A172 (cell line): ENCODE measurements at places on chromosomes 16 and 17.

DNA sequence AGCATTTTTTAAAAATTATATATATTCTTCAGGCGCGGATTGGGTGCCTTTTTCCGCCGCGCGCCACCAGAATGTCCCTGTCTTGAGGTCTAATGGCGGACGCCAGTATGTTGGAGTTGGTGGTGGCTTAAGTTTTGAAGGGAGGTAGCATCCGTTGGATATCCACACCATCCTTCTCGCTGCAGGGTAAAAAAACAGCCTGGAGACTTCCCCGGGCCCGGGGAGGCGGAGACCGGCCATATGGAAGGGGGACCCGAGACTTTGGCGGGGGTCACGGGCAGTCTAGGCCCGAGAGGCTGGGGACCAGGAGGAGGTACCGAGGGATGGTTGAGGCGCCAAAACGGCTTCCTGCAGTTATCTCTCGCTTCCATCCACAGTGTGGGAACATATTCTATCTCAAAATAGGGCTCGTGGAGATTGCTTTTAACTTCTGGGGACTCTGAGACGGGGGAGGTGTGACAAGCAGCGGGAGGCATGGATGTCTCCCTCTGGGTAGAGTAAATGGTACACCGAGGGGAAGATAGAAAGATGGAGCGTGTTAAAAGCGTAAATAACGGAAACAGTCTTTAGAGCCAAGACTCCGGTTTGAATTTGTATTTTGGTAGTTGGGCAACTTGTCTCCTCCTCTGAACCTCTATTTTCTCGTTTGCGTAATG, at the start of gene SF3B3:
Gene SF3B3, plus strand, starts transcription at position 74 of the 656 bp plus-strand sequence. CDS start 2,841 bp downstream, outside the sequence.
- peak; percentile 71 for DNase-seq

DNA sequence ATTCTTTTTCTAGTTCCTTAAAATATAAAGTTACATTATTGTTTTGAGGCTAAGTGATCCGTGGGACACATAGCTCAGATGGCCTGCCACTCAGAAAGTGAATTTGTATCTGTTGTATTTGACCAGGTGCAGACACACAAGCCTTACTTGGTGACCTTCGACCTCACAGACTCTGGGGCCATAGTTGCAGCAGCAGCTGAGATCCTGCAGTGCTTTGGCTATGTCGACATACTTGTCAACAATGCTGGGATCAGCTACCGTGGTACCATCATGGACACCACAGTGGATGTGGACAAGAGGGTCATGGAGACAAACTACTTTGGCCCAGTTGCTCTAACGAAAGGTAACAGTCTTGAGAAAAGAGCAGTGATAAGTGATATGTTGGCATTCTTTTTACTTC, 30.5 kb downstream of the TMEM11 start:
- DNase-seq, result no peak

- DNase-seq, result no peak
Observed at GRCh38 chr17:38910325-38910724, 15.1 kb upstream of the LASP1NB start.

- DNase-seq, result no peak
Observed at GRCh38 chr17:50905460-50905803, 39.3 kb upstream of the TOB1 start.

DNA sequence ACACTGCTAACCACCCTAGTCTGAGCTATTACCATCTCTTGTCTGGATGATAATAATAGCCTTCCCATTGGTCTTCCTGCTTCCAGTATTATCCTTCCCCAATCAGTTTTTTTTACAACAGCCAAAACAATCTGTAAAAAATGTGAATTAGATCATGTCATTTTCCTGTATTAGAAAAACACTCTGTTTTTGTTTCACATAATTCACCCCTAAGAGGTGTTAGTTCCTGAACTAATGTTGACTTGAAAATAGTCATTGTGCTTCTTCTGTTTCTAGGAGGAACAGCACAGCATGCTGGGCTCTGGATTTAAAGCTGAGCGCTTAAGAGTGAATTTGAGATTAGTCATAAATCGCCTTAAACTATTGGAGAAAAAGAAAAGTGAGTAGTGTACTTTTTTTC, 20.0 kb downstream of the IST1 start:
- no peak for DNase-seq

DNA sequence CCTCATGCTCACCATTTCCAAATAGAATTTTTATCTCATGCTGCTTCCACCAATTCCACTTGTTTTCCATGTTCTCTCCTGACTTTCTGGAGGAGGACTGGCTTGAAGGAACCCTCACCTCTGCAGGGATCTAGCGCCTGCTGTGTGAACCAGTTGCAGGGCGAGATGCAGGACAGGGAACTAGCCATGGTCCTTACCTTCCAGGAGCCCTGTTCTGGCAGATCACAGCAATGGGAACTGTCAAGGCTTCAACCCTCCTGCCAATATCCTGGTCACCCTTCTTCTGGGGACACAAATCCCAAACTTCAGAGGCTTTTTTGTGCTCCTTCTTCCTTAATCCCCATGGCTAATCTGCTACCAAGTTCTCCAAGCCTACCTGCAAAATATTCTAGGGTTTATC, 60.4 kb upstream of the MMP2 start:
- DNase-seq, result peak; percentile 25

- DNase-seq, result peak; percentile 92
Observed at GRCh38 chr16:10949424-10949970, 5.1 kb downstream of the CLEC16A start.

DNA sequence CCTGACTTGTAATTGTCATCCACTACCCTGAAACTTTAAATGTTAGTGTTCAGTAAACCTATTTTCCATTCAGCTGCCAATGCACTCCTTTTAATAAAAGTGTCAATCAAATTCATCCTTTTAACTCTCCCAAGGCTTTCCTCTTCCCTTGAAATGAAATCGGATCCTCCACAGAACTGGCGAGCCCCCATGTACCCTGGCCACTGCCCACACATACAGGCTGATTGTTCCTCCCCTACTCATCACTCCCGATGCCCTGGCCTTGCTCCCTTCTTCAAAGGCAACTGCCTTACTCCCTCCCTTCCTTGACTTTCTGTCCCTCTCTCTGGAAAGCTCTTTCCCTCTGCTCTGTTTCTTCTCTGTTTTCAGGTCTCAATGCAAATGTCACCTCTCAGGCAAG, 7.6 kb downstream of the KRT33A start:
- DNase-seq, result no peak

- DNase-seq, result no peak
Observed at GRCh38 chr17:50949128-50949988, 83.2 kb upstream of the TOB1 start.

DNA sequence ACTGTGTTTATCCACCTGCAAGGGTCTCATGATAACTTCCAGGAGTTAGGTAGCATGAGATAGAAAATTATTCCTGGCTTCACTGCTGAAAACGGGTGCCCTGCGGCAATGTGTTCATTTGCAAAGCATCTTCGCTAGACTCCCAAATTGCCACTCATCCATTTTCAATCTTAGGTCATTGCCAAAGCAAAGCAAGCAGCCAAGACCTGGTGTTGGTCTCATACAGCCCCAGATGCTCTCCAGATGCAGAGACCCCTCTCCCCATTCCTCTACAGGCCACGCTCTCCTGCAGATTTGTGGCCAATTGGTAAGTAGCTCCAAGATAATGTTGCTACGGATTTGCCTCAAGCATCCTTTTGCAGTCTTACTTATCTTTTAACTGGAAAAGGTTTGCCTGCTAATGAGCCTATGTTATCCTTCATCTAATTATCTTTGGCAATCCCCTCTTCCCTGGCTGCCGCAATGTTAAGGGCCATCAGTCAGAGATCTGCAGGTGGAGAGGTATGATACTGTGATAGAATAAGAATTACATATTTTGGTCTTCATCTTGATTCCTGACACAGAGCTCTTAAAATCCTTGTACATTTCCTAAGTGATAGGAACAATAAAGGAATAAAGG, 222.0 kb downstream of the SLC39A11 start:
- no peak for DNase-seq

GRCh38 chr17:63697341-63698286, 2.3 kb downstream of the LIMD2 start:
- peak; percentile 48 for DNase-seq

GRCh38 chr17:31902693-31903092, 1.2 kb upstream of the UTP6 start:
- DNase-seq, result no peak

GRCh38 chr16:66300037-66300436, 66.5 kb upstream of the CDH5 start:
- no peak for DNase-seq

DNA sequence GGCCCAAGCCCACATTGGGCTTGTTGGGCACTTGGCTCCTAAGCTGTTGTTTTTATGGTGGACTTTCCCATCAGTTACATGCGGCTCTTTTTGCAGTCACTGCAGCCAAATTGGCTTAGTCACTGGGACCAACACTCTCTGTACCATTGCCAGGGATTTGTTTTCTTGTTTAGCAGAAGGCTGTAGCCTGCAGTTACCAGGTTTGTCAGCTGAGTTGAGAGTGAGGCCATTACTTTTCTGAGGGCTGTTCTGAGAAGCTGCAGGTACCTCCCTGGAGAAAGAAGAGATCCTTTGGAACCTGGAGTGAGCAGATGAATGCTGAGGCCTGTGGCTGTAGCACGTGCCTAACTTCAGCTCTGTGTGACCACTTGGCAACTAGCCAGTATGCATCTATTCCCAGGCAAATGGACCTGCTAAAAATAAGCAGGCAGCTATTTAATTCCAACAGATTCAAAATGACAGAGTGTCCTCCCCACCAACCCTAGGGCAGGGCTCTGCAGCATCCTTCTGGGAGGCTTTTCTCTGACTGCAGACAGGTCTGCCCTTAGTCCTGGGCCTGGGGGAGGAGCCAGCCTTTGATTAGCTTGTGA, 12.9 kb downstream of the AKAP1 start:
- peak; percentile 83 for DNase-seq

GRCh38 chr16:65958086-65958485, 408.4 kb upstream of the CDH5 start:
- DNase-seq, result no peak

GRCh38 chr17:41984454-41984853, 17.9 kb downstream of the CNP start:
- DNase-seq, result no peak

DNA sequence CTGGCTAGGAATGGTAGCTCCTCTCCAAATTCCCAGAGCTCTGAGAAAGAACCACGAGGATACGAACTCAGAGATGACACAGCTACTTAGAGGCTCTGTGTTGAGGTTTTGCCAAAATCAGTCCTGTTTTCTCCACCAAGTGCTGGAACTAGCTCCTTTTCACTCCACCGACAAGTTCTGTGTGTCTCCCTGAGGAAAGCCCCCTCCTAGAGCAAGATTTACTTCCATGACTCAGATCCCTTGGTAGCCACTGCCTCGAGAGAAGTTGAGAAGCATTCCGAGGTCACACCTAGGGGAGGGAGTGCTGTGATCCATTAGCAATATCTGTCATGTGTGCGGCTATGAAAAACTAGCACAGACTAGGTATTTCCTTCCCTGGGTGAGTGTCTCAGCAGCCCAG, 30.6 kb downstream of the IL21R start:
- peak; percentile 89 for DNase-seq

GRCh38 chr16:20401475-20402016, 3.0 kb downstream of the PDILT start:
- DNase-seq, result no peak

DNA sequence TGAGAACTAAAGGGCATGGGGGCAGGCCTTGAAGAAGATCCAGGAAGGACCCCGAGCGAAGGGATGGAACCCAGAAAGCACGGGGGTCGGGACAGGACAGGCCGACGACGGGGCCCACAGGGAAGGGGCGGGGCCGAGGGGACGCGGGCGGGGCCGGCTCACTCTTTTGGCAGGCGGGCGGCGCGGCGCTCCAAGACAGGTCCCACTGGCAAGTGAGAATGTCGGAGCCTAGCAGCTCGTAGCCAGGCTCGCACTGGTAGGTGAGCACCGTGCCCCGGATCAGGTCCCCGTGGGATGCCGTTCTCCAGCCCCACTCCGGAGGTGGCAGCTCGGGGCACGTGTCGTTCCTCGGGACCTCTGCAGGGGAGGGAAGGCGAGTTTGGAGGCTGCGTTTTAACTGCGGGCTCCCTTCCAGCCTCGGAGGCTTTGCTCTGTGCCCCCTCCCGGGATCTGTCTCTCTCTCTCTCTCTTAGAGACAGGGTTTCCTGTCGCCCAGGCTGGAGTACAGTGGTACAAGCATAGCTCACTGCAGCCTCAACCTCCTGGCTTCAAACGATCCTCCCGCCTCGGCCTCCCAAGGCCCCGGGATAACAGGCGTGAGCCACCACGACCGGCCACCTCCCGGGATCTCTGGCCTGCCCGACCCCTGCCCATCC, 13.7 kb upstream of the CDIPT start:
- DNase-seq, result no peak

DNA sequence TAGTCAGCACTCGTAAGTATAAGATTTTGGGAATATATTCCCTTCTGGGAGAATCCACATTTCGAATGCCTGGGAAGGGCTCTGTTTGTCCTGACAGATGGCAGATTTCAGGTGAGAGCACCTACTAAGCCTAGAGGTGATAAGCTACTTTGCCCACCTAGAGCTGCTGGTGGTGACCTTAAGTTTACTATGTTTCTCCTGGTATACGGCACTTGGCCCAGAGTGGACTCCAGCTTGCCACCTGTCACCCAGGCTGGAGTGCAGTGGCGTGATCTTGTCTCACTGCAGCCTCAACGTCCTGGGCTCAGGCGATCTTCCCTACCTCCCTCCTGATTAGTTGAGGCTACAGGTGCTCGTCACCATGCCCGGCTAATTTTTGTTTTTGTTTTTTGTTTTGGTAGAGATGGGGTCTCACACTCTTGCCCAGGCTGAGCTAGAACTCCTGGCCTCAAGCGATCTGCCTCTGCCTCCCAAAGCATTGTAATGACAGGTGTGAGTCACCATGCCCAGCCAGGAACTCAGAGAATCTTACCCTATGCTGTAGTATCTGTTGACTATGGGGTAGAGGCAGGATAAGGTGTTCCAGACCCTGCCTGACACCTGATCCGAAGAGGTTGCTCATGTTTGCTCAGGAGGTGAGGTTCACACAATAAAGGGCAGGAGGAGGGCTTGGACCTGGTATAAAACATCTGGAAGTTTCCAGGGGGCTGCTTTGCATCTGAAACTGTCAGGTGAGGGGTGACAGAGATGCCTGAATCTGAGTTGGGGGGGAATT, at the start of gene ZG16:
Gene ZG16, plus strand, starts transcription at position 681 of the 775 bp plus-strand sequence. CDS start 1,011 bp downstream, outside the sequence.
- no peak for DNase-seq

- DNase-seq, result no peak
Observed at GRCh38 chr16:12750554-12750918, 53.2 kb downstream of the CPPED1 start.

DNA sequence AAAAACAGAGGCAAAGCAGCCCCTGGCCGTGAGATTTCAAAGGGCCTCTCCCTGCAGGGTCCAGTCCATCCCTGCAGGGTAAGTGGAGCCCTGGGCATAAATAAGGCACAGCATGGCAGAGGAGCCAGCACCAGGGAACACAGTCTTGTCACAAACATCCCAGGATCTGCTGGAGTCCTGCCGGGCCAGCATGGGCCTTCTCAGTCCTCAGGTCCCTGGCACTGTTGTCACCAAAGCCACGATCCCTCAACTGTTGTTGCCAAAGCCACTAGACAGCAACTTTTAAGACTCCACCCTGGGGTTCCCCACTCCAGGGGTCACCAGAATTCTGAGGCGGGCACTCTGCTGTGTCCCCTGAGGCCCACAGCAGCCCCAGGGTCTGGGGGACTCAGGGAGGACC, 47.8 kb upstream of the BAHCC1 start:
- DNase-seq, result no peak
